ENCODE measurements at places on chromosomes 3 and 15. TPM values are rescaled to one million over a fixed set of nuclear protein-coding genes. Genes with fewer than 3 reads are reported as not detected.

GRCh38 chr15:51004103-51004551 lies 90.6 kb downstream of the TNFAIP8L3 start:
- no peak for DNase-seq

DNA sequence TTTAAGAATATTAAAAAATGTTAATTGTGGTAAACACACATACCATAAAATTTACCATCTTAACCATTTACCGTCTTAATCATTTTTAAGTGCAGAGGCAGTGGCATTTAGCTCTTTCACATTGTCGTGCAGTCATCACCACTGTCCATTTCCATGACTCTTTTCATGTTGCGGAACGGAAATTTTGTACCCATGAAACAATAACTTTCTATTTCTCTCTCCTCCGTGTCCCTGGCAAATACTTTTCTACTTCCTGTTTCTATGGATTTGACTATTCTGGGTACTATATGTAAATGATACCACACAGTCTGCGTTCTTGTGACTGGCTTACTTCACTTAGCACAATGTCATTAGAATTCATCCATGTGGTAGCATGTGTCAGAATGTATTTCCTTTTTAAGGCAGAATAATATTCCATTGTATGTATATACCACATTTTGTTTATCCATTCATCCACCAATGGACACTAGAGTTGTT lies 27.9 kb downstream of the AKAP13 start:
- peak; percentile 84 for DNase-seq

DNA sequence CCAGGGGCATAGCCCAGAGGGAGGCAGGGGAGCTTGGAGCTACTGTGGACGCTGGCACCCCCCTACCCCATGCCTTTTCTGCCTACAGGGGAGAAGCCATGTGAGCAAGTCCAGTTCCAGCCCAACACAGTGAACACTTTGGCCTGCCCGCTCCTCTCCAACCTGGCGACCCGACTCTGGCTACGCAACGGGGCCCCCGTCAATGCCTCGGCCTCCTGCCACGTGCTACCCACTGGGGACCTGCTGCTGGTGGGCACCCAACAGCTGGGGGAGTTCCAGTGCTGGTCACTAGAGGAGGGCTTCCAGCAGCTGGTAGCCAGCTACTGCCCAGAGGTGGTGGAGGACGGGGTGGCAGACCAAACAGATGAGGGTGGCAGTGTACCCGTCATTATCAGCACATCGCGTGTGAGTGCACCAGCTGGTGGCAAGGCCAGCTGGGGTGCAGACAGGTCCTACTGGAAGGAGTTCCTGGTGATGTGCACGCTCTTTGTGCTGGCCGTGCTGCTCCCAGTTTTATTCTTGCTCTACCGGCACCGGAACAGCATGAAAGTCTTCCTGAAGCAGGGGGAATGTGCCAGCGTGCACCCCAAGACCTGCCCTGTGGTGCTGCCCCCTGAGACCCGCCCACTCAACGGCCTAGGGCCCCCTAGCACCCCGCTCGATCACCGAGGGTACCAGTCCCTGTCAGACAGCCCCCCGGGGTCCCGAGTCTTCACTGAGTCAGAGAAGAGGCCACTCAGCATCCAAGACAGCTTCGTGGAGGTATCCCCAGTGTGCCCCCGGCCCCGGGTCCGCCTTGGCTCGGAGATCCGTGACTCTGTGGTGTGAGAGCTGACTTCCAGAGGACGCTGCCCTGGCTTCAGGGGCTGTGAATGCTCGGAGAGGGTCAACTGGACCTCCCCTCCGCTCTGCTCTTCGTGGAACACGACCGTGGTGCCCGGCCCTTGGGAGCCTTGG lies 5.6 kb downstream of the CIB1 start:
- DNase-seq, result no peak

GRCh38 chr3:121111914-121112612 lies 204.1 kb downstream of the STXBP5L start:
- DNase-seq, result no peak

DNA sequence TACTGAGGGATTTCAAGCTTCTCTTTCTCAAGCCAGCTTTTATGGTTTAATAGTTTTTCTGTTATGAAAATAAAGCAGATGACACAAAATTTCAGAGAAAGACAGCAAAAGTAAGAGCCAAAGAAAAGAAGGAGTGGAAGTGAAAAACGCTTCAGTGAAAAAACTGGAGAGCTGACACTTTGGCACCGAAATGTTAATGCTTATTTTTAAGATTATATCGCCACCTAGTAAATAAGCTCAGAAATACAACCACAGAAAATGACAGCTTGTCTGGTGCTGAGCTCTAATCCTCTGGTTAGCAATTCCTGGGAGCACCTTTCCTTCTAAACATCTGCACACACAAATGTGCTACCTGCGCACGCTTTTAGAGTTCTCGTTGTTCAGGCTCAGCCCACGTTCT lies 101.6 kb downstream of the ZPLD1 start:
- DNase-seq, result no peak

- no peak for DNase-seq
Measured at GRCh38 chr3:33597257-33597689, 120.8 kb downstream of the CLASP2 start.

- DNase-seq, result no peak
Measured at GRCh38 chr3:26375843-26376530, 246.6 kb upstream of the LRRC3B start.

DNA sequence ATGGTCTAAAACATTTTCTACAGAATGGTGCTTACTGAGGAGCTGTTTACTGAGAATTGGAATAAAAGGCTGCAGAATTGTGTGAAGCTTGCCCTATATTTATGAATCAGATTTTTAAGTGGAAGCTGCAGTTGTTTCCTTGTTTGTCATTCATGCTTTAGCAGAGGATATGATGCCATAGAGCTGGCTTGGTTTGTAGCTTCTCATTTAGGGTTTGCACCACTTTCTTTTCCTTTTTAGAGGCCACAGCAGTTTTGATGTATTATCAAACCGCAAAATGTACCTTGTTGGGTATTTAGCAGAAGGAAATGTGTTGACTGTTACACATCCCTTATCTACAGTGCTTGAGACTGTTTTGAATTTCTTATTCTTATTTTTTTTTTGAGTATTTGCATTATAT lies 66.2 kb downstream of the RASA2 start:
- DNase-seq, result no peak

GRCh38 chr3:17626395-17626794 lies 116.0 kb downstream of the TBC1D5 start:
- no peak for DNase-seq

- DNase-seq, result no peak
Measured at GRCh38 chr3:57803647-57804081, 47.6 kb downstream of the SLMAP start.

GRCh38 chr15:100515758-100516157 lies 13.0 kb downstream of the CERS3 start:
- DNase-seq, result no peak

DNA sequence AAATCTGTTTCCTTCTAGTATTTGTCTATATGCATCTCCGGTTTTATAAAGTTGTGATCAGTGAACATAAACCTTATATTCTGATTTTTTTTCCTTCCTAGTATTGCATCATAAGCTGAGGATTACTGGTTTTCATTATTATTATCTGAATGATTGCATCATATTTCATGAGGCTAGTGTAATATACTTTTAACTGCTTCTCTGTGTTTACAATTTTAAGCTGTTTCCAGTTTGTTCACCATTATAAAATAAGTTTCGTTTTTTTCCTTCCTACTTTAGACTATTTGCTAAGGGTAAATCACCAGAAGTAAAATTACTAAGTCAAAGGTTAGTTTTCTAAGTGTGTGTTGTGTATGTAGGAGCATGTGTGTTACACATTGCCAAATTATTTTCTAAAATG lies 20.2 kb downstream of the SEMA6D start:
- DNase-seq, result no peak

GRCh38 chr15:57589281-57589680 lies 2.4 kb upstream of the MYZAP start:
- DNase-seq, result no peak

DNA sequence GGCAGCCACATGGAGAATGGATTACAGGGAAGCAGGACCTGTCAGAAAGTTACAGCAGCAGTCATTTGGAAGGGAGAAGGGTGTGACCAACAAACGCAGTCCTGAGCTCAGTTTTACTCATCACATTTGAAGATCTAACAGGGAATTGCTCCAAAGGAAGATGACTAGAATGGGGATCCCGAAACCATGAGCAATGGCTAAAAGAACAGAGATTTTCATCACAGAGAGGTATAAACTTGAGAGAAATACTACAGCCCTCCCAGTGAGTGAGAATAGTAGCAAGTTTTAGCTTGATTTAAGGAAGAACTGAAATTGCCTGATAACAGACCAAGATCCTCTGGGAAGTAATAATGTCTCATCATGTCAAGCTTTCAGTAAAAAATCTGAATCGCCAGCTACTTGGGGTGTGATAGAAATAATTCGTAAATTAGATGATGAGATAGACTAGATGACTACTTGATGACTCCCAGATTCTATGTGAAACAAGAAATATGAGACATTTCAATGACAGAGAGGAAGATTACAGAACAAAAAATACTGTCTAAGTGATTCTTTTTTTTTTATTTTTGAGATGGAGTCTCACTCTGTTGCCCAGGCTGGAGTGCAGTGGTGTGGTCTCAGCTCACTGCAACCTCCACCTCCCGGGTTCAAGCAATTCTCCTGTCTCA lies 16.9 kb downstream of the CD47 start:
- no peak for DNase-seq

GRCh38 chr3:105323274-105323599 lies 43.5 kb upstream of the ALCAM start:
- DNase-seq, result no peak

DNA sequence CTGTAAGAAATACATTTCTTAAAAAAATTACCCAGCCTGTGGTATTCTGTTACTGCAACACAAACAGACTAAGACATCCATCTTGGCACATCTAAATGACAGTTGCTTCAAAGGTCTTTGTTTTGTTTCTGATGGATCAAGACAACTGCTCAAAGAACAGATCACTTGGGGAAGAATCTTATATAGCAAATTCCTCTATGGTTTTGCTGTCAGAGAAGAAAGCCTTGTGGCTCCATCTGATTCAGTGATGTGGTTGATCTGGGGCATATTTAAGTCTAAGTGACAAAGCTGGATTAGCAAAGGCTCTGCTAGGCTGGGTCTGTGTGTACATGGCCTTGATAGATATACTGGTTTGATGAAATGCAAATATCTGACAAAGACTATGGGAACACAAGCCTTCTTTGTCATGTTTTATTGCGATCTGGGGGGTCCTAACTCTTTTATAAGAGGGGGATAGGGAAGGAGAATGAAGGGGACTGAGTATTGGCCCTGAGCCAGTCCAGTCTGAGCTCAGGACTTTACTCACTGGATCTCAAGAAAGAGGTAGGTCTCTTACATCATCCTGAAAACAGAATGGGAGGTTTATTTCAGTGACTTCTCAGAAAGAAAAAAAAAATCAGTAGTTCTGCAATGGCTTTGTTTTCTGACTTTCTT lies 14.3 kb upstream of the LIMD1 start:
- DNase-seq, result no peak

DNA sequence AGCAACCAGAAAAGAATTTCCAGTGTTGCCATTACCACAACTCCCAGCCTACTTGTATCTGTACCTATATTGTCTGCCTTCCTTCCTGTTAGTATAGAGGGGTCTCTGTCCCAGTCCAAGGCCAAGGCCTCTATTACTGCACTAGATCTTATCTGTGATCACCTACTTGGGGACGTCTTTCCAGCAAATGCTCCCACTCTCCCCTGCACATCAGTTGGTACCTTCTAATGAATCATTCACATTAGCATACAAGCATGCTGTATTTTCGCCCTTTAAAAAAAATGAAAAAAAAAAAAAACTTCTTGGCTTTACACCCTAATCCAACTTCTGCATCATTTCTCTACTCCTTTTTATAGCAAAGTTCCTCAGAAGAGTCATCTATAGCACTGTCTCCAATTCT lies 4.8 kb upstream of the AVEN start:
- DNase-seq, result no peak

GRCh38 chr3:64575211-64575844 lies 112.5 kb downstream of the ADAMTS9 start:
- no peak for DNase-seq

- no peak for DNase-seq
Measured at GRCh38 chr3:81550415-81550814, 211.0 kb downstream of the GBE1 start.

- DNase-seq, result no peak
Measured at GRCh38 chr3:55668359-55668758, 181.3 kb upstream of the WNT5A start.

SH2D7 gene
- 0.08 TPM for total RNA-seq

SAMD7 gene
- total RNA-seq, result not detected

ZBBX gene
- total RNA-seq, result not detected

TLR9 gene
- 4.8 TPM for total RNA-seq

SOX14 gene
- total RNA-seq, result not detected

ZPLD1 gene
- not detected for total RNA-seq

SLC22A13 gene
- not detected for total RNA-seq

RBP2 gene
- total RNA-seq, result not detected

All from GM12878 (cell line).